ENCODE measurements at places on chromosomes 13 and 19.

DNA sequence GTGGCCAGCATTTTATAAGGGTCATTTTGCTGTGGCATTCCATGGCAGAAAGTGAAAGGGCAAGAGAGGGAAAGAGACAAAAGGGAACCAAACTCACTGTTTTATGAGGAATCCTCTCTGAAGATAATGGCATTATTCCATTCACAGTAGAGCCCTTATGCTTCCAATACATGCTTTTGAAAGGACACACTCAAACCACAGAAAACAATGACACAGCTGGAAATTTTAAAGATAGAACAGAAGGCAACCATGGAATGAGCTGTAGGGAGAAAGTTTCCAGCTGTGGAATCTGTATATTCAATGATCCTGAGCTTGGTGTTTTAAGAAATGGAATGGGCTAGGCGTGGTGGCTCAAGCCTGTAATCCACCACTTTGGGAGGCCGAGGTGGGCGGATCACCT is 677.4 kb downstream of the SLITRK1 start:
- no peak for DNase-seq

- DNase-seq = no peak
These were observed 9.6 kb downstream of the TSSK6 start for GRCh38 chr19:19505669-19506326.

- peak; percentile 74 for DNase-seq
These were observed 114.3 kb upstream of the SERP2 start for GRCh38 chr13:44259045-44260027.

DNA sequence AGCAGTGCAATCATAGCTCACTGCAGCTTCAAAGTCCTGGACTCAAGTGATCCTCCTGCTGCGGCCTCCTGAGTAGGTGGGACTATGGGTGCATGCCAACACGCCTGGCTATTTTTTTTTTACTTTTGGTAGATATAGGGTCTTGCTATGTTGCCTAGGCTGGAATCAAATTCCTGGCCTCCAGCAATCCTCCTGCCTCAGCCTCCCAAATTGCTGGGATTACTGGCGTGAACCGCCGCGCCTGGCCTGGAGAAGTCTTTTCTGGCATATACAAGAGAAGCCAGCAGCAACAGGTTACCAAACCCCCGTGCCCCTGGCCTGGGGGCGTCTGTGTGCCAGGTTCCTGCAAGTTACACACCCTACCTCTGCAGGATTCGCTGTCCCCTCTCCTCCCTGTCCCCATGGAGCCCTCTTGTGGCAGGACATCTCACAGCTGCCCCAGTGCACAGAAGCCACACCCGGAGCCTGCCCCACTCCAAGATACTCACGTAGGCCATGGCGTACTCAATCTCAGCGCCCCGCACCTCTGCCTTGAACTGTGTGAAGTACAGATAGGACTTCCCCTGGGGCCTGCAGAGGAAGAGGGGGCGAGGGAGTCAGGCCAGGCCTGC is 9.9 kb downstream of the MYDGF start:
- DNase-seq = no peak

DNA sequence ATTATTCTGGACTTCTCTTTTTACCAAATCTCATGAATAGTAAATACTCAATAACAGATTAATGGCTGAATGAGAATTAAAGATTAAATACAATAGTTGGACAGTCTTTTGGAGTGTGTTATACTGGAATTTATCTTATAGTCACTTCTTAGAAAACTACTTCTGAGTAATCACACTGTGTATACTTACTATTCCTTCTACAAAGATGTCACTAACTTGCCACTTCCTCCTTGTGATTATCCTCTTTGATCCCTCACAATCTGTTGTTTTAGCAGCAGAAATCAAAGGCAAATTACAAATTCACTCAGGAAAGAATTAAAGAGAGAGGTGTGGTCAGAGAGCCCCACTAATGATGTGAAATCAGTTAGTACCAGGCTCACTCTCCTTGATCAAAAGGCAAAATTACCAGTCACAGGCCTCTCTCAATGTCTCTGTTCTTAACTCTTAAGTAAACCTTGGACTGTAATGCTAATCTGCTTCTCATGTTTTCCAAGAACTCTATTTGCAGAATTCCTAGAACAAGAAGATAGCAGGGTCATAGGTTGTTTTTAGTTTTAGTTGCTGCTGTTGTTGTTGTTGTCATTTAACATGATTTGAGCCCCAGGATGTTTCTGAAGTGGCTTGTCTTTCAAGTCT is 37.3 kb upstream of the FNDC3A start:
- no peak for DNase-seq

DNA sequence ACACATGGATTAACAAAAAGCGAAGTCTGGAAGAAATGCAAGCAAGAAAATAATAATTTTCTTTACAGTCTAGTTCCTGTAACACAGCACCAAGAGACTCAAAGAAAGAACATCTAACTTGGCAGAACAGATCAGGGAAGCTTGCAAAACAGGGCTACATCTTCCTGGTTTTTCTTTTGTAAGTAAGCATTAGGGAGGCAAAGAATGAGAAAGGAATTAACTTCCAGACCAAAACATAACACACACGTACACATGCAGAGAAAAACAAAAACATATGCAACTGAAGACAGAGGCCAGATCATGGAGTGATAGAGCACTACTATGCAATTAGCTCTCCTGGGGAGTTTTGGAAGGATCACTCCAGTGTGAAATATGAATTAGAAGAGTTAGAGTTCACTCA is 120.5 kb downstream of the DIAPH3 start:
- no peak for DNase-seq

DNA sequence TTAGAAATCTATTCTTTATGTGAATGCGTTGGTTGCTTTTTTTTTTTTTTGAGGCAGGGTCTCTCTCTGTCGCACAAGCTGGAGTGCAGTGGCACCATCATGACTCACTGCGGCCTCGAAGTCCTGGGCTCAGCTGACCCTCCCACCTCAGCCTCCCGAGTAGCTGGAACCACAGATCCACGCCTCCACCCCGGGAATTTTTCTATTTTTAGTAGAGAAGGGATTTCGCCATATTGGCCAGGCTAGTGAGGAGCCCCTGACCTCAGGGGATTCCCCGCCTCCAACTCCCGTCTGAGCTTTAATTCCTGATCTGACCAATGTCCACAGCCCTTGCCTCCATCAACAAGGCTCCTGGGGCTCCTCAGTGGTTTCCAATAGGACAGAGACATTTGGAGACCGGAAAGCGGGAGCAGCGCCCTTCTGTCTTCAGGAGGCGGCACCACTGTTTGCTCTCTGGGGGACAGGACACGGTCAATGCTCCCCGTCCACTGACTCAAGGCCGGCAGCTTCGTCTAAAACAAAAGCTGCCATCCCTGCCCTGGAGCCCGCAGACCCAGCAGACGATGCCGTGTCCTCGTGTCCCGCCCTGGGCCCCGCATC is 503 bp downstream of the TUBA3C start:
- no peak for DNase-seq

DNA sequence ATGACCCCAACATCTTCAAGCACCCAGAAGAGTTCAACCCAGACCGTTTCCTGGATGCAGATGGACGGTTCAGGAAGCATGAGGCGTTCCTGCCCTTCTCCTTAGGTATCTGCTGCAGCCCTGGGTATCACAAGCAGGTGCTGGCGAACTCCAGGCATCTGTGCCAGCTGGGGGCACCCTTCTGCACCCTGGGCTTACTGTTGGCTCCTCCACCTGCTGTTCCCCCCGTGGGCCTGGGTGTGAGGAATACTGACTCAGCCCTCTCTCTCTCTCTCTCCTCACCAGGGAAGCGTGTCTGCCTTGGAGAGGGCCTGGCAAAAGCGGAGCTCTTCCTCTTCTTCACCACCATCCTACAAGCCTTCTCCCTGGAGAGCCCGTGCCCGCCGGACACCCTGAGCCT is 13.0 kb downstream of the CYP2S1 start:
- DNase-seq = no peak

GRCh38 chr13:98957731-98958442 is 20.0 kb downstream of the DOCK9 start:
- DNase-seq = no peak
